T-helper 2 cell (primary cell): ENCODE measurements at places on chromosomes 1 and 21.

DNA sequence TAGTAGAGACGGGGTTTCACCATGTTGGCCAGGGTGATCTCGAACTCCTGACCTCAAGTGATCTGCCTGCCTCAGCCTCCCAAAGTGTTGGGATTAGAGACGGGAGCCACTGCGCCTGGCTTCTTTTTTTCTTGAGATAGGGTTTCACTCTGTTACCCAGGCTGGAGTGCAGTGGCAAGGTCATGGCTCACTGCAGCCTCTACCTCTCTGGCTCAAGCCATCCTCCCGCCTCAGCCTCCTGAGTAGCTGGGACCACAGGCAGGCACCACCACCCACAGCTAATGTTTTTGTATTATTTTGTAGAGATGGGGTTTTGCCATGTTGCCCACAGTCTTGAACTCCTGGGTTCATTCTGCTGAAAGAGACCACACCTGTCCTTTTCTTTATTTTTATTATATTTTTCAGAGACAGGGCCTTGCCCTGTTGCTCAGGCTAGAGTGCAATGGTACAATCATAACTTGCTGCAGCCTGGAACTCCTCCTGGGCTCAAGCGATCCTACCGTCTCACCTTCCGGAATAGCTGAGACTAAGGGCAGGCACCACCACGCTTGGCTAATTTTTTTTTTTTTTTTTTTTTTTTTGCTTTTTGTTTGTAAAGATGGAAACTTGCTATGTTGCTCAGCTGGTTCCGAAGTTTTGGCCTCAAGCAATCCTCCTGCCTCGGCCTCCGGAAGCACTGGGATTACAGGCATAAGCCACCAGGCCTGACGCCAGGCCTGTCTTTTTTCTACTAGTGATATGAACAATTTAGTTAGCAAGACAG is 3.1 kb downstream of the LMNA start:
- no peak for DNase-seq

- no peak for DNase-seq
These were observed 86.6 kb downstream of the PRDM2 start for GRCh38 chr1:13786541-13786940.

- DNase-seq, result no peak
These were observed 36.5 kb downstream of the RNASEL start for GRCh38 chr1:182552527-182552926.

- no peak for DNase-seq
These were observed 78.0 kb downstream of the LAMC2 start for GRCh38 chr1:183263886-183264602.

GRCh38 chr21:42373196-42373907 is 7.0 kb upstream of the TFF1 start:
- no peak for DNase-seq

GRCh38 chr21:33540711-33541104 is 1.2 kb downstream of the GART start:
- DNase-seq, result no peak

DNA sequence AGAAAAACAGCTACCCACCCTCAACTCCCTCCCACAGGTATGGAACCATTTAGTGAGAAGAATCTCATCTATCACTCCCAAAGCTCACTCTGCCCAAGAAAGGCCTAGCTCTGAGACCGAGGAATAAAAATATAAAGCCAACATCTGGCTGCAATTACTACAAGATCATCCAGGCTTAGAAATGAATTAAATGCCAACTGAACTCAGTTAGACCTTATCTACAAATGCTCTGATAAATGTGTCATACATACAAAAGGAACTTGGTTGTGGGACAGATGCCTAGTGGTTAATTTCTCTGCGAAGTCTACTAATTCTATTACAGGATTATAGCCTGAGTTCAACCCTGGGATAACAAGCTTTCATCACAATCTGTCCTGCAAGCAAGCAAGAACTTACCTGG is 6.7 kb downstream of the ADIPOR1 start:
- DNase-seq, result no peak

GRCh38 chr1:165376811-165377311 is 20.3 kb upstream of the LMX1A start:
- no peak for DNase-seq

GRCh38 chr1:109912873-109913272 is 2.2 kb downstream of the CSF1 start:
- no peak for DNase-seq

- no peak for DNase-seq
These were observed 141.3 kb upstream of the NCAM2 start for GRCh38 chr21:20856926-20857325.

DNA sequence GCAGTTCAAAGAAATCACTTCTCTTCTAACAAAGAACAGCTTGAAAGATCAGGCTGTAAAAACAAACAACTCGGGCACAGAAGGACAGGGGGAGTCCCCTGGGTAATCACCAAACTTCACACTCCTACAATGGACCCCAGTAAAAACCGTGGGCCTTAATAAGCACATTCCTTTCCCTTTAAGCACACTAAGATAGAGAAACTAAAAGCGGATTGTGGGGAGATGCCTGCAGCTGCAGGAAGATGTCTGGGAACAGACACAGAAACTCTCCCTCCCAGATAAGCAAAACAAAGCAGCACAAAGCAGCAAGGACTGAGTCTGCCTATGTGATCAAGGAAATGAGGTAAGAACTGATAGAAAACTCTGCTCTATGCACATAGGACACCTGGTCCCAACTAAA is 37.6 kb upstream of the CTBS start:
- no peak for DNase-seq
